ENCODE measurements at places on chromosomes 13 and 19.

DNA sequence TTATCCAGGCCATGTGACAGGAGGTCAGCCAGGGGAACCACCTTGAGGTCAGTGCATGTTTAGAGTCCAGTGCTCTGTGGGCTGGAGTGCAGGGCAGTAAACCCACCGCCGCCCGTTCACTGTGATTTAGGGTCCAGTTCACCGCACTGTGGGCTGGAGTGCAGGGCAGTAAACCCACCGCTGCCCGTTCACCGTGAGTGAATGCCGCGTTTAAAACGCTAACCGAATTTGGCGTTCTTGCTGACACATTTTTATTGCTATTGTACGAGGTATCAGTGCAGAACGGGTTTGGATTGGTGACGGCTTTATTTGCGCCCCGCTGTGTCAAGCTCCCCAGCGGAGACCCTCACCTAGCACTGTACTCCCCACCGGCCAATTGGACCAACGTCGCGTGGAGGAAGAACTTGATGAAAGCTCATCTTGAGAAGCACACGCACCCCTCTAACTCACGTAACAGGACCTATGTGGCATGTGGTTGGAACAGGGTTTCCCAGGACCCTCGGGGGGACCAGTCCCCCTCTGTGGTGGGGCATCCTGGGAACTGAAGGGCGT is 27.9 kb downstream of the C13orf46 start:
- DNase-seq: no peak

DNA sequence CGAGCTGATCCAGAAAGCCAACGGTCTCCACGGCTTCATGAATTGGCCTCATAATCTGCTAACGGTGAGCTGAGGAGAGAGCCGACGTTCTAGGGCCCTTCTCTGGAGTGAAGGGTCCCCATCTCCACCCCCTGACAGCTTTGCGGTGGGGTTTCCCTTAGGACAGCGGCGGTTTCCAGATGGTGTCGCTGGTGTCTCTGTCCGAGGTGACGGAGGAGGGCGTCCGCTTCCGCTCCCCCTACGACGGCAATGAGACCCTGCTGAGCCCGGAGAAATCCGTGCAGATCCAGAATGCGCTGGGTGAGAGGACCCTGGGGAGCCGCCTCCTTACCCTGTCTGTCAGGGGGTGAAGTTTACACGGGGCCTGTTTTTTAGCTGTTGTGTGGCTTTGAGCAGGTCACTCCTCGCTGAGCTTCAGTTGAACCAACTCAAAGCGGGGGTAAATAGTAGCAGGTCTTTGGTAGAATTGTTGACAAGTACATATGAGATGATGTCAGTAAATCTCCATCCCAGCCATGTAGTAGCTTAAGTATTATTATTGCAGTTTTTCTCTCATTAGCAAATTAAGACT is 801 bp downstream of the QTRT1 start:
- no peak for DNase-seq

DNA sequence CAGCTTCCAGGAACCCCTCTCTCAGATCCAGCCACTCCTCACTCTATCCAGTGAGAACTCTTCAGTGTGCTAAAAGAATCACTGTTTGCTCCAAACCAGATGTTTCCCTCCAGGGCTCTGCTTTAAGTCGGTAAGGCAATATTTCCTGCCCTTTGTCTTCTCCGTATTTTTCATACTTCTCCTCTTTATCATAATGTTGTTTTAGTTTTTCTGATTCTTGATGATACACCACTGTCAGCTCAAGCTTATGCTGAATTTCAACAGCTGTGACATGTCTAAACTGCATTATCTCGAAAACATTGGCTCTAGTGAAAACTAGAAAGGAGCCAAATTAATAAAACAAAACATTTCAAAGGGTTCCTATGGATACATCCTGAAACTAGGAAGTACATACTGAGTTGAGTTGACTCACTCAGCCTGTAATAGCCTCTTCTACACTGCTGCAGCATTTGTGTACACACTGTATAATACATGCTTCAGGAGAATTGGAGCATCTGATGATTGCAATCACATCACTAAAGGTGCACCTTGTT is 39.8 kb downstream of the GPR180 start:
- no peak for DNase-seq

DNA sequence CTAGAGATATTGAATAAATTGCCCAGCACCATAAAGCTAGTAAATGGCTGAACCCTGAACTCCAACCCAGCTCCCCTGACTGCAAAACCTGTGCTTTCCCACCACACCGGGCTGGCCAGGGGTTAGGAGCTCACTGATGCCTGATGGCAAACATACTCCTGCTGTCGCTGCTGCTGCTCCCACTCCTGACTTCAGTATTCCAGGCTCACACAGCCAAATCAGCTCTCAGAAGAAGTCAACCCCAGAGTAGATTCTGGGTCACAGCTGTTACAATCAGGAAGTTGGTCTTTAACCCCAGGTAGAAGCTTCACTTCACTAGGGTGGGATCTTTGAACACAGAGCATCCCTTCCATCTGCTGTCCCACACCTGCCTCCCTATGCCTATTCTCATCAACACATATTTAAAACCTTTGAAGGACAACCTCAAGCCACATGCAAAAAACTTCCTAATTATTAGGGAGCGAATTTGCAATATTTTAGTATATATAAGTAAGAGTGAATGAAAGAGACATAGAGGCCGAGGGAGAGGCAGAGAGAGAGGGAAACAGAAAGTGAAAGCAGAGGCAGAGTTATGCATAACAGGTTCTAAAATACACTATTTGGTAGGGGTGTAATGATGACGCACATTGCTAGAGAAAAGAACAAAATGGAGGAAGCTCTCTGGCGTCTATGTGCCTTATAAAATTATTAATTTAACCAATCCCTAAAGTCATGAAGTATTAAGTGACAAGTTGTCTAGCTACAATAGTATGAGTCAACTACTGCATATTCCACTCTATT is 99.4 kb upstream of the SERP2 start:
- DNase-seq: peak; percentile 72

- DNase-seq: no peak
Measured at GRCh38 chr13:99617474-99618255, 116.4 kb downstream of the TM9SF2 start.

DNA sequence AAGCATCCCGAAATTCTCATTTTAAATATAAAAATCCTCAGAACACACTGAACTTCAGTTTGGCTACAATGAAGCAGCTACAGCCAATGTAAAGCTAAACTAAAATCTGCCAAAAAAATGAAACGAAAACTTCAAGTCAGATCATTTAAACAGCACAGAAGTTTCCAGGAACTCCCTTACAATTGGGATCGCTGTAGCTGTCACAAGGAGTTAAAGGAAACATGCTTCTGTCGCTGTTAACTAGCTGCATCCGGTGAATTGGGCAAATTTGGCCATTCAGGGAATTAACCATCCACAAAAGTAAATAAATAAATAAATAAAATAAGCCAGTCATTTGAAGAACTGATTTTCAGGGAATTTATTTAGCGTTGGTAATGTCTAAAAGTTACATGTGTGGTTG is 77.0 kb upstream of the PEG3 start:
- no peak for DNase-seq

- no peak for DNase-seq
Measured at GRCh38 chr19:15837221-15837731, 21.8 kb upstream of the OR10H1 start.

DNA sequence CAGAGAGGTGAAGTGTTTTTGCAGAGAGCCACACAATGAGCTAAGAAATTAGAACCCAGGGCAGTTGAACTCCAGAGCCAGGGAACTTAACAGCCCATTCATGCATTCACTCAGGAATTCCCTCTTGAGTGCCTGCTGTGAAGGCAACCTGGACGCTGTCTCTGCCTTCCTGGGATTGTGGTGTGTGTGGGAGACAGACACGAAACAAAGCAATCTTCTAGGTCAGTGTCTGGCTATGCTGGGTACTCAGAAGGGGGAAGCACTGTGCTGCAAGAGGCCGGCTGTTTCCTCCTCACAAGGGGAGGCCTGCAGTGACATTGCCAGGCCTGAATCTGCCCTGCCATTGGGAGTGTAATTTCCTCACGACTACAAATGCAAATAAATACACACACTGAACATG is 9.7 kb downstream of the BCKDHA start:
- peak; percentile 47 for DNase-seq

DNA sequence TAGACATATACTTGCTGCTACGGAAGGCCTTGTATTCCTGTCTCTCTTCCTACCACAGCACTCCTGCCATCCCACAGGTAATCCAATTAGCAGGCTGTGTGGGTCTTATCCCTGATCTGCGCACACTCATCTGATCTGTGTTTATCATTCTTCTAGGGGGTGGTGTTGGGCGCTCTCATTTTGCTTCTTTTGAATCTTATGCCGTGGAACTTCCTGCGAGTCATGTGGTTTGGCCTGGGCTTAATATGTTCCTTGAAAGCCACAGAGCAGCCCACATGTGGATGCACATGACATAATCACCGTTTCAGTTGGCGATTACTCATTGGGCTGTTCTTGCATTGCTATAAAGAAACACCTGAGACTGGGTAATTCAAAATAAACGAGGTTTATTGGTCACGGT is 7.5 kb downstream of the RASA3 start:
- DNase-seq: peak; percentile 59

DNA sequence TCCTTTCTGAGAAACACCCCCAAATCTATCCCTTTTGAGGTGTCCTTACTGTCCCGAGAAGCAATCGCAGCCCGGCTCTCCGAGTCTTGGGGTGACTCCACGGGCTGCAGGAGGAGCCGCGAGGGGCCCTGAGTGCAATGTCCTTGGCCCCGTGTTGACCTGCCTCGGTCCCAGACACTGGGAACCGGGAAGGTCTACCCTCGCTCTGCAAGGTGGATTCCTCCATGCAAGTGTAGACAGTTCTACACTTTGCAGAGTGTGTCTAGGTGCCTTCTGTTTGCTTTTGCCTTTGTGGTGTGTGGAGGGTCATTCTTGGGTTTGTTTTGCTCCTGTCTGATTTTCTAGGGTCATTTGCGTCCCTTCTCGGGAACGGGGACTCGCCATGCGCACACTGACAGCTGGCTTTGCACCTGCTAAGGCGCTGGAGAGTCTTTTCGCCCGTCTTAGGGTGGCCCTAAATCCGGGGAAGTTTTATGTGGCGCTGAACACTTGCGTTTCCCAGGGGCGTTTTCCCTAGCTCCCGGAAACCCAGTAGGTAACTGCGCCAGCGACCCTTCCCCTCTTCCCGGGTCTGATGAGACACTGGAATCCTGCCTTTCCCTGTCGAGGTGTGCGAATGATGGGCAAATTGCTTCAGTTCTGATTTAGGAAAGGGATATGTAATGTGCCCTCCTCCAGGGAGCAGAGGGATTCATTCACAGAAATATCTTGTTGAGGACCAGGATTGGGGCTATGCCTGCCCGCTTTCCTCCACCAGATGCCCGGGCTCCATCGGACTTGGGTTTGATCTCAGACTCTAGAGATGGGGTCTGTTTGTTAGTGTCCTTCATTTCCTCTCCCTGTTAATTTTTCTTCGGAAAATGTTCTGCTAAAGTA is 755 bp downstream of the SERTM1 start:
- DNase-seq: no peak

DNA sequence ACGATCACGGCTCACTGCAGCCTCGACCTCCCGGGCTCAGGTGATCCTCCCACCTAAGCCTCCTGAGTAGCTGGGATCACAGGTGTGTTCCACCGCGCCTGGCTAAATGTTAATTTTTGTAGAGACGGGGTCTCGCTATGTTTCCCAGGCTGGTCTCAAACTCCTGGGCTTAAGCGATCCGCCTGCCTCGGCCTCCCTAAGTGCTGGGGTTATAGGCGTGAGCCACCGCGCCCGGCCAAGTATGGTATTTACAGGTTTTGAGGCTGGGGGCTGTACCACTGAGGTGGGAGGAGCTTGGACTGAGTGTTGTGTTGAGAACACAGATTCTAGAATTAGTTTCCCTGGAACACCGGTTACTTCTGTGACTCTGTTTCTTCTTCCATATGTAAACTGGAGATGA is 452 bp upstream of the PPM1N start:
- DNase-seq: no peak

- no peak for DNase-seq
Measured at GRCh38 chr19:14758816-14759215, 19.5 kb downstream of the ADGRE2 start.

GRCh38 chr13:51158365-51158764 is 47.3 kb upstream of the C13orf42 start:
- DNase-seq: no peak

DNA sequence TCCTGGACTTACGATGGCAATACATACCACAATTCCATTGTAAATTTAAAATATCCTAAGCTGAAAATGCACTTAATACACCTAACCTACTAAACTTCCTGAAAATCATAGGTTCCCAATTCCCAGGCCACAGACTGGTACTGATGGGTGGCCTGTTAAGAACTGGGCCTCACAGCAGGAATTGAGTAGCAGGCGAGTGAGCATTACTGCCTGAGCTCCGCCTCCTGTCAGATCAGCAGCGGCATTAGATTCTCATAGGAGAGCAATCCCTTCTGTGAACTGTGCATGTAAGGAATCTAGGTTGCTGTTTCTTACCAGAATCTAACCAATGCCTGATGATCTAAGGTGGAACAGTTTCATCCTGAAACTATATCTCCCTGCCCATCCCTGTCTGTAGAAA is 1670.2 kb upstream of the PCDH20 start:
- DNase-seq: no peak
